Fibroblast of skin of back (primary cell): ENCODE measurements at places on chromosomes 4 and X.

DNA sequence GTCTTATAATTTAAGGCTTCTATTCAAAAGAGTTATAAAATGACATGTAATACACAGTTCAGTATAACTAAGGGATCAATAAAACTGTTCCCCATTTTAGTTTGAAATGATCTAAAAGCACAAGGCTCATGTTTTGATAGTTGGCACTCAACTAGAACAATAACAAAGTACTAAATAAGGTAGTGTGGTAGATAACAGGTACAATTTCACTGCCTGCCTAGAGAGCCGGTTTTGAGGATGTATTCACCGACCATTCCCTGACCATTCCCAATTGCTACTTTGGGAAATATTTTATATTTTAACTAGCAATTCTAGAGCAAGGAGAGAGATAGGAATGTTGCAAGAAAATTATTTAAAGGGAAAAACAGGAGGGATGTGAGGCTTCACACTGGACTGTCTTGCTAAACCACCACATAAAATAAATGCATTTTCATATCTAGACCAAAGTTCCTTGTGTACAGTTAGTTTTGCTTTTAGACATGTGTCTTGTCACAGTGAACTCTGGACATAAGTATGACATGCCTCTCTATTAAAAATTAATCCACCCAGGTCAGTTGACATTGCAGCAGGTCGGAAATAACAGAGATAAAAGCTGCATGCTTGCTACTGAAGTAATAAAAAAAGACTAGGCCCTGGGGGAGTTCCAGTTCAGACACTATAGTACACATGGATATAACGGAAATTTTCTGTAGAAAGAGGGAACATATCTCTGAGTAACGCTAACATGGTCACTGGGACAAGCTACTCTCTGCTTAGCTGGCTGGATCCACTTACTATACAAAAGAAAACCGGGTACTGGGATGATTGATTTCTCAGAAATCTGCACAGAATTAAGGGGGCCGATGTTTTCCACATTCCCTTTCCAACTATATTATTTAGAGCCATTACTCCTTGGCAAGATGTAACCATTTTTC, 56.3 kb upstream of the NAP1L5 start:
- DNase-seq, result no peak

DNA sequence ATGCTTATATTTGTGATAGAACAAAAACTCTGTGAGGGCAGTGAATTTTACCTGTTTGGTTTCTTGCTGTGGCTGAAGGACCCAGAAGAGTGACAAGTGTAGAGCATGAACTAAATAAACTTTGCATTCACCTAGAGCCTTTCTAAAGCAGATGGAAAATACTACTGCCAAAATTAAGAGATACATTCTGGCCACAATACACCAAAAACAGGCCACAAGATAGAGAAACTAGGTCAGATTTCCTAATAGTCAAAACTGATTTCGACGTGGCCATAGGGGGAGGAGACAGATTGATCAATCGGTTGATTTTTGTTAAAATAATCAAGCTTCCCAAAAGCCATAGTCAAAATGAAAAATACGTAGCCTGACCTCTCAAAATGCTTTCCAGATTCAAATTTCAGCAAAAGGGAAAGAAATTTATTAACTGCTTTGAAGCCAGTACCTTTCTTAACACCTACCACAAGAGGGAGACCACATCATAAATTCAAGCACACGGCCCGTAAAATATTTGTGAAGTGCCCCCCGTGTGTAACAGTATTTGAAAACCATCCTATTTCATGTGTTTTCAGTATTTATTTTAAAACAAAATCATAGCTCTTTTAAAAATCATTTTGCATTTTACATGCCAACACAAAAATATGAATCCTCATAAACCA, 132.4 kb downstream of the CORIN start:
- DNase-seq, result peak; percentile 50

DNA sequence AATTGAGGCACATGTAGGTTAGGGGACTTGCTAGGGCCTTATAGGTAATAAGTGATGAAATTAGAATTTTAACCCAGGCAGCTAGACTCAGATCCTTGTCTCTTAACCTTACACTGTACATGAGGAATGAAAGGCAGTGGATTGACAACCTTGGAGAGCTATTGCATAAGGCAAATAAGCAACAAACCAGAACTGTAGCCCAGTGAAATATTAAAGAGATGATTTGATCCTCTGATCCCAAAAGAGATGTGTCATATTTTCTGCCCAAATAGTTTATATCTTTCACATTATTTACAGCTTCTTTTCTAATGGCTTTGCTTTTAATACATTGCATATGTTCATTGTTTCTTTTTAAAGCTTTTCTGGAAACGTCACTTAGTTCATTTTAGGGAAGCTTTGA, 252.6 kb downstream of the ANK2 start:
- no peak for DNase-seq

DNA sequence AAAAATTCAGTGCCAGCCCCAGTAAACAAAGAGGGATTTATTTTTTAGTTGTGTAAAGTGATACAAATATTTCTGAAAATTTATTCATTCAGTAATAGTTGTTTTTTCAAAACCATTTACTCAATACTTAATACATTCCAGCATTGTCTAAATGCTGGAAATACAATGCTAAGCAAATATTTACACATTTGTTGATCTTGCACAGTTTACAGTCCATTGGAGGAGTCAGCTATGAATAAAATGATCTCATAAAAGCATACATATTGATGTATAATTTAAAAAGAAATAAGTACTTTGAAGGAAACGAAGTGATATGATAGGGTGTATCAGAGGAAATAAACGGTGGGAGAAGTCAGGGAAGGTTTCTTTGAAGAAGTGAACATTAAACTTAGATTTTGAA, 1942.1 kb upstream of the ADGRL3 start:
- no peak for DNase-seq

- DNase-seq, result no peak
Measured at GRCh38 chrX:38804432-38804681, 3.1 kb downstream of the MID1IP1 start.

GRCh38 chr4:42703813-42704212, 46.9 kb upstream of the ATP8A1 start:
- DNase-seq, result no peak
